Lung (tissue), 17 donors: ENCODE measurements at places on chromosomes 1 and 21. TPM values are rescaled to one million over a fixed set of nuclear protein-coding genes. Genes with fewer than 3 reads are reported as not detected.
A peak's percentile ranks its signal among the peaks of the same experiment; 100 is the strongest.

DNA sequence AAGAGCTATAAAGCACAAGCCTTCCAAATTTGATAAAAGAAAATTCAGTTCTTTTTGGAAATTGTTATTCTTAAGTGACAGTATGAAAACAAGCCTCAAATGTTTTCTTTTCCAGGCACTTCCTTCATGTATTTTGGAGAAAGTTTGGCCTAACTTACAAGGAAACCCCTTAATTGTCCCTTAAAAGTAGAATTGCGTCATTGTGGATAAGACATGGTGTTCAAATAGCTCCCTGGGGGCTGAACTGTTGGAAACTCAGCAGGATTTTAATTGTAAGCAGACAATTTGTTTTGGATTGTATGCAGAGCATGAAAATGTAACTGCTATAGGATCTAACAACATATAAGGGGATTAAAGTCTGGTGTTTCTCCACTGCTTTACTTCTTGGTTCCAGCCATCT is 35.4 kb upstream of the FGGY start:
- peak; percentile 84 for DNase-seq
- peak overlapping the region; percentile 42 for H3K27ac ChIP-seq
- peaks cover 11% of the 10 kb centered on the region for H3K4me1 ChIP-seq

DNA sequence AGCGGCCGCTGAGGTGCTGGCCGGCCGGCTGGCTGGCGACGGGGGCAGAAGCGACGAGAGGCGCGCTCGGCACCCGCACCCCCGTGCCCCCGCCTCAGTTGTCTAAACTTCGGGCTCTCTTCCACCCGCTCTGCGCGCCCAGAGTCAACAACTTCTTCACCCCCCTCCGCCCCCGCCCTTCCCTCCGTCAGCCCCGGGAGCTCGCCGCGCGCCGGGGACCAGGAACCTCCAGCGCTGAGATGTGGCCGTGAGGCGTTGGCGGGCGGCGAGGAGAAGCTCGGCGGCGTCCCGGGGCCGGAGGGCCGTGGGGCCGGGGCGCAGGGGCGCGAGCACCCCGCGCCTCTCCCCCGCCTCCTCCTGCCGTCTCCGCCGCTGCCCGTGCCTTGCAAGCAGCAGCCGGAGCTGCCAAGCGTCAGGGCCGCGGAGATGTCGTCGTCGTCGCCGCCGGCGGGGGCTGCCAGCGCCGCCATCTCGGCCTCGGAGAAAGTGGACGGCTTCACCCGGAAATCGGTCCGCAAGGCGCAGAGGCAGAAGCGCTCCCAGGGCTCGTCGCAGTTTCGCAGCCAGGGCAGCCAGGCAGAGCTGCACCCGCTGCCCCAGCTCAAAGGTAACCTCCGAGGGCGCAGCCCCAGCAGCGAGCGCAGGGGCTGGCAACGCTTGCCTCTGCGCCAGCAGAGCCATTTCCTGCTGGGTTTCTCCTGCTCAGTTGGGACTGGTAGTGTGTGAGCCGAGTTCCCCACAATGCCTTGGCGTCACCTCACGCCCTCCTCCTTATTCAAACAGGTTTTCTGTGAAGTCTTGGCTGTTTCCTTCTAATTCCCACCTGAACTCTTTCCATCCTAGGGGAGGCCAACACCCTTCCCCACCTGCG is 710 bp downstream of the PPP2R5A start:
- H3K36me3 ChIP-seq, result no peaks in the 10 kb centered on the region
- no peaks in the 10 kb centered on the region for H3K27me3 ChIP-seq
- peak overlapping the region; percentile 100 for H3K27ac ChIP-seq
- H3K4me3 ChIP-seq, result peak overlapping the region; percentile 88

DNA sequence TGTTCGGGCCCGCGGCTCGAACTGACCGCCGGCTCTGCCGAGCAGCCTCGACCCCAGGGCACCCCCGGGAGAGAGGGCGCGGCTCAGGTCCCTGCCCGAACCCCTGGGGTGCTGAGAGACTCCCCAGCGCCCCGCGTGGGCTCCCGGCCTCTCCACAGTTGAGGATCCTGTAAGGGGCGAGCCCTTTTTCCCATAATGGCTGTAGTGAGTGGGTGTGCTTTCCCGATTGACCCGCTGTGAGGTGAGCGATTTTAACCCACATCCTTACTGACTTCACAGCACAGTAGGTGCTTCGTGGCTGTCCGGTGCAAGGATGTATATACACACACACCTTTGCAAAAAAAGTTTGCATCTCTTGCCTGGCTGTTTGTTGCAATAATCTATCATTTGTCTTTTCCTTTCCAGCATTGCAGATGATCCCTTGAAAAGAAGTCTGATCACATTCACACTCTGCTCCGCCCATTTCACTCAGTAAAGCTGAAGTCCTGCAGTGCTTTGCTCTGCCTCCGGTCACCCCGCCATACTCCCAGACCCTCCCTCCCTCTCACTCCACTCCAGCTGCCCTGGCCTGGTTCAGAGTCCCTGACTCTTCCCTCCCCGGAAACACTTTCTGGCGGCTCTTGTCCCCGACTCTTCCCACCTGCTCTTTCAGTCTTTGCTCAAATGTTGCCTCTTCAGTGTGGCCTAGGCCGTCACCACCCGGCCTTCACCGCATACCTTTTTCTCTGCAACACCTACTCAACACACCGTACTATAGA is 955 bp upstream of the UBE2G2 start:
- peaks cover 2% of the 10 kb centered on the region for H3K36me3 ChIP-seq
- H3K4me1 ChIP-seq, result peaks cover 28% of the 10 kb centered on the region
- H3K4me3 ChIP-seq, result peak overlapping the region; percentile 59
- no peaks in the 10 kb centered on the region for H3K27me3 ChIP-seq

DNA sequence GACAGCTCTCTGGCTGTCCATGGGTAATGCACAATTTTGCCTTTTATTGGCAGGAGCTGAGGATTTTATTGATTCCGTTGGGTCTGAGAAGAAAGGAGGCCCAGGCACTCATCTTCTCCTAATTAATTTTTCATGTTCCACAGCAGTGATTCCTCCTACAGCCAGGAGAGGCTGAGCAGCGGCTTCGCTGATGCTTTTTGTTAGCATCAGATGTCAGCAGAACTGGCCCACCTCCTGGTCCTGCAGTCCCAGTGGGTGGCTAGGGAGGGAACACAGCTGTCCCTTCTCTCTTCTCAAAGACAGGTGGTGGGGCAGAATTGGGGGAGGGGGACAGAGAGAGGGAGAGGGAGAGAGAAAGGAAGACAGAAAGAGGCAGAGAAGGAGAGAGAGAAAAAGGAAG is 5.7 kb downstream of the MT1HL1 start:
- H3K27ac ChIP-seq, result peak overlapping the region; percentile 94
- H3K27me3 ChIP-seq, result no peaks in the 10 kb centered on the region
- H3K4me3 ChIP-seq, result no peak overlapping the region
- no peaks in the 10 kb centered on the region for H3K4me1 ChIP-seq
- no peak for DNase-seq

DNA sequence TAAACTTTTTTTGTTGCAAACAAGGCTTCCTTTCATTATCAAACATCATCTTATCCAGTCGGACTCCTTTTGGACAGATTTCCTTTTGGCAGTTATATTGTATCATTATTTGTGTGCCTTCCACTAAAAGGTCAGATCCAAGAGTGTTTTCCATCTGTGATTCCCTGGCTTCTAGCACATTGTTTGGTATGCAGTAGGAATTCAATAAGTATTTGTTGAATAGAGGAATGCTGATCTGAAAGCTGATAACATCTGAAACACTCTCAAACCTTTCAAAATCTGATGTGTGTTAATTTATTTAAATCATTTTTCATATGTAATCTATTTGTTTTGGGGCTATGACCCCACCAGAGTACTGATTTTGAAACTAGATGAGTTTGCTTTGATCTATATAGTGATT is 39.0 kb downstream of the NDC1 start:
- H3K4me1 ChIP-seq, result no peaks in the 10 kb centered on the region
- DNase-seq, result no peak
- H3K27me3 ChIP-seq, result no peaks in the 10 kb centered on the region

DNA sequence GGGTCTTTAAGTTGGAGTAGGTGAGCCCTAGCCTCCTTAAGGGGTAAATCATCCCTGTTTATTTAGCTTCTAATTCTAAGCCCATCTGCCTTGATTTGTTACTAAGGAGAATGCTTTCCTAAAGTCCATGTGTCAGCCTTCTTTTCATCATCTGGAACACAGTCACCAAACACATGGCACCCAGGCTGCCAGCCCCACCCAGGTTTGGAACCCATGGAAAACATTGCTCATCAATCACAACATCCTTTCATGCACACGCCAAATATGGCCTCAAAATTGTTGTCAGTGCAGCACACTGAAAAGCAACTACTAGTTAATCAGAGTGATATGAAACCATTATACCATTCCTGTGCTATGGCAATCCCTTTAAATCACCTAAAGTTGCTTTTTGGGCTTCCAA is 386.7 kb upstream of the ESRRG start:
- H3K4me3 ChIP-seq, result no peak overlapping the region
- no peaks in the 10 kb centered on the region for H3K4me1 ChIP-seq
- H3K27ac ChIP-seq, result no peak overlapping the region
- no peaks in the 10 kb centered on the region for H3K36me3 ChIP-seq
- H3K27me3 ChIP-seq, result no peaks in the 10 kb centered on the region

GRCh38 chr21:30168086-30168485 is 1.5 kb upstream of the CLDN17 start:
- no peak overlapping the region for H3K4me3 ChIP-seq
- no peaks in the 10 kb centered on the region for H3K36me3 ChIP-seq
- H3K4me1 ChIP-seq, result no peaks in the 10 kb centered on the region
- DNase-seq, result no peak
- H3K27me3 ChIP-seq, result no peaks in the 10 kb centered on the region

- peak overlapping the region; percentile 7 for H3K27ac ChIP-seq
- H3K4me1 ChIP-seq, result no peaks in the 10 kb centered on the region
- no peaks in the 10 kb centered on the region for H3K27me3 ChIP-seq
- DNase-seq, result no peak
- H3K36me3 ChIP-seq, result no peaks in the 10 kb centered on the region
- H3K4me3 ChIP-seq, result no peak overlapping the region
Observed at GRCh38 chr1:93433407-93433961, 14.4 kb upstream of the FNBP1L start.

DNA sequence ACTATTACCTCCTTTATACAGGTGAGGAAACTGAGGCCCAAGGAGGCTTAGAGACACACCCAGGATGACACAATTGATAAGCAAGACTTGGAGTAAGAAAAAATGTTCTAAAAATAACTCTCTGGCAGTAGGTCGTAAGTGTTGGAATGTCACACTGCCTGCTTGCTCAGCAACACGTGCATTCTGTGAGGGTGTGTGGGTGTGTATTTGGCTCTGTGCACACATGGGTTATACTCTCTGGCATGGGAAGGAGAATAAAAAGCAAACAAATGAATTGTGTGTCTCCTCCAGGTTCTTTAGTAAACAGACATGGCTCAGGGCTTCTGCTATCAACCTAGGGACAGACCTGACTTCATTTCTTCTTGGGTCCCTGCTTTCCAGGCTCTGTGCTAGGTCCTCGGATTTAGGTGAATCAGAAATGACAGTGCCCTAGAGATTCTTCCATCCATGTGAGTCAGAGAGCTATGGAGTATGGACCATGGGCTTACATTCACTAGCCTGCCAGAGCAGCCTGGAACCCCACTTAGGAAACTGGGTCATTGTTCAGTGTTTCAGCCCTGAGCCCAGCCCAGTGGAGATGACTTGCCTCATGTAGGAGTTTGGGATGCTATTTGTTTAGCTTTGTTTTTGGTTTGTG is 72.4 kb downstream of the ELAVL4 start:
- DNase-seq, result peak; percentile 42
- H3K4me1 ChIP-seq, result no peaks in the 10 kb centered on the region
- no peak overlapping the region for H3K4me3 ChIP-seq
- no peak overlapping the region for H3K27ac ChIP-seq

GRCh38 chr1:229058729-229059128 is 212.2 kb upstream of the RAB4A start:
- no peak overlapping the region for H3K27ac ChIP-seq
- DNase-seq, result peak; percentile 46
- no peaks in the 10 kb centered on the region for H3K36me3 ChIP-seq
- H3K4me3 ChIP-seq, result no peak overlapping the region
- H3K27me3 ChIP-seq, result no peaks in the 10 kb centered on the region

DNA sequence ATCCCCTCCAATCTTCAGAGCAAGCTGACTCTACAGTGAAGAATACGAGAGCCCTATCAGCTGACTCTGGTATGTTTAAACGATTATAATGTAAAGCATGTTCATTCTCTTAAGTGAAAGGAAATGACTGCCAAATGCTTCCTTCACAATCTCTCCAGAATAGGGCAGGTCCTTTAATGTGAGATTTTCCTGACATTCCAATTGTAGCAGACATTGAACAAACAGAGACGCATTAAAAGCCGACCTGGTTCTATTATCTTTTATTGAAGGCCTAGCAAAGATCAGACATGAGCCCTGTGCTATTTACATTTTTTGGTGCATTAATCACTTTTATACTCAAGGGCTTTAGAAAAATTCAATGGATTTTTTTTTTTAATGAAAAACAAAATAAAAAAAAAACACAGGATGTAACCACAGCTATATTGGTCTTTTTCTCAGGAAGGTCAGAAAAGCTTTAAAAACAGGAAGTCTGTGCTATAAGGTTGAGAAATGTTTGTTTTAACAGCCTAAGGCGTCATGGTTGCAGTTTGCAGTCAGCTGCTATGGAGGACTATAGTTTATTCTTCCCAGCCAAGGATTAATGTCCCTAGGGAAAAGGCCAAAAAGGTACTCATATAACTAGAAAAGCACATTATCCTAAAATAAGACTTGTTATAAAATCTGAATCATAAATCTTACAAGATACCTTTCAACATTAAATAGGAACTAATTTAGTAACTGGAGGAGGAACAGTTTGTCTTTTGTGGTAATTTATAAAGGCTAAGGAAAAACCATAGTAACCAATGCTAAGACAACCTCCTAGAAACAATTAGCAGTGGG is 104.8 kb downstream of the RERE start:
- H3K4me3 ChIP-seq, result no peak overlapping the region
- no peaks in the 10 kb centered on the region for H3K27me3 ChIP-seq
- peak; percentile 88 for DNase-seq
- H3K36me3 ChIP-seq, result no peaks in the 10 kb centered on the region
- H3K27ac ChIP-seq, result no peak overlapping the region
- H3K4me1 ChIP-seq, result no peaks in the 10 kb centered on the region

DNA sequence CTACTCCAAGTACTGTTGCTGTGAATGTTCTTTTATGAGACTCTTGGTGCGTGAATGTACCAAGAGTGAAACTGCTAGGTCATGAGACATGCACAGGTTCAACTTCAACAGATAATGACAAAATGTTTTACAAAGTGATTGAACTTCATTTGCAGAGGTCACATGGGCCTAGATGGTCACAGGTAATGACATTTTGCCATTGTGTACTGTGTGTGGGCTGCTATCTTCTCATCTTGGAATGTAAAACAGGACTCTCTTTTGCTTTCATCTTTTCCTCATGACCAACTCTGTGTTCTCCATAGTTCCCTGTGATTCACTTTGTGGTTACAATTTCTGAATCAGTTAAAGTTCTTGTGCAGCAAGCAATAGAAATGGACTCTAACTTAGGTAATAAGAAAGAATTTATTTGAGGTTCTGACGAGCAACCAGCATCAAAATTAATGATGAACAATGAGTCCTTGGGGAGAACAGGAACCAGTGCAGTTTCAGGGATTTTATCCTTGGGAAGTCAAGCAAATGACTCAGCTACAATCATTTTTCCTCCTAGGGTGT is 16.2 kb upstream of the TSNAX start:
- H3K27me3 ChIP-seq, result peaks cover 3% of the 10 kb centered on the region
- no peak overlapping the region for H3K27ac ChIP-seq
- no peak for DNase-seq
- H3K4me1 ChIP-seq, result no peaks in the 10 kb centered on the region
- no peak overlapping the region for H3K4me3 ChIP-seq

Gene KCNH1
- 0.31 TPM for total RNA-seq

Gene LIPI
- not detected for total RNA-seq
